ENCODE measurements at places on chromosomes 1 and 21.
A peak's percentile ranks its signal among the peaks of the same experiment; 100 is the strongest.

DNA sequence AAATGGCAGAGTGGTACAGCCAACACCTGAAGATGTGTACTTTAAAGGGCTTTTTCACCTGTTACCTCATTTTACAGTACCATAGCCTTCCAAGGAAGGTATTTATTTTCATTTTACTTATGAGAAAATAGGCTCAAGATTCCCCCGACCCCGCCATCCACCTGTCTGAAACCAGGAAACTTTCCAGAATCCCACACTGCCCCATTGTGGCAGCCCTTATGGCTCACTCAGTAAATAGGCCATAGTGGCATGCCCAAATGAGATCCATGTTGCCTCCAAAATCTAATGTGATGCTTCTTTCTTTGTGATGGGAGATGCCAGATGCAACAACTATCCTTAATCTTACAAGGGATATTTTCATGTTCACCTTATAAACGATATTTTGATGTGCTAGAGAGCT, 97.8 kb downstream of the EBNA1BP2 start:
- DNase-seq, result no peak

GRCh38 chr1:161483361-161483760, 21.9 kb upstream of the FCGR2A start:
- no peak for DNase-seq

DNA sequence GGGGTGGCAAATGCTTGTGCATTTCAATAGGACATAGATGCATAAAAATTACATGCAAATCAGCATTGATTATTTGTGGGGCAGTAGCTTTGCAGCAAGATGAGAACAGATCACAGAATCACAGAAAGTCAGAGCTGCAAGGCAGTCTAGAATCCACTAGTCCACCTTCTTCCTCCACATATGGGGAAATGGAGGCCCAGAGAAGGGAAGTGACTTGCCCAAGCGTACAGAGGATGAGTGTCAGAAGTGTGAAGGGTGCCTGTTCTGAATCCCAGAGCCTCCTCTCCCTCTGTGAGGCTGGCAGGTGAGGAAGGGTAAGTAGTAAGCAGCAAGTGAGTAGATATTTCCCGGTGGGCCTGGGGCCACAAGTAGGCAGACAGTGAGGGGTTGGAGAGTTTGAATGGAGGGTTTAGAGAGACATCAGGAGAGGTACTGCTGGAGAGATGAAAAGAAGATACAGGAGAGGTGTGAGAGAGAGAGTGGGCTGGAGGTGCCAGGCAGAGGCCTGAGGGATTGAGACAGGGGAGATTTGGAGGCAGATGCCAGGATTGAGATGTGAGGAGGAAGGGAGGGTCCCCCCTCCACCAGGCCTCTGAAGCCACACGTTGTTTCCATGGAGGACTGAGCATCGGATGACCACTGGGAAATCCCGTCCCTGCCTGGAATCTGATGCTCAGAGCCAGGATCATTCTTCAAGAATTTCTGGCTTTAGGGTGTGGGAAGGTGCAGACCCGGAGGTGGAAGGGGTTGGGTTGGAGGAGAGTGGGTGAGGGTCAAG, 4.8 kb upstream of the MYOG start:
- DNase-seq, result no peak

- DNase-seq, result no peak
Measured at GRCh38 chr1:28329395-28330153, 734 bp downstream of the MED18 start.

DNA sequence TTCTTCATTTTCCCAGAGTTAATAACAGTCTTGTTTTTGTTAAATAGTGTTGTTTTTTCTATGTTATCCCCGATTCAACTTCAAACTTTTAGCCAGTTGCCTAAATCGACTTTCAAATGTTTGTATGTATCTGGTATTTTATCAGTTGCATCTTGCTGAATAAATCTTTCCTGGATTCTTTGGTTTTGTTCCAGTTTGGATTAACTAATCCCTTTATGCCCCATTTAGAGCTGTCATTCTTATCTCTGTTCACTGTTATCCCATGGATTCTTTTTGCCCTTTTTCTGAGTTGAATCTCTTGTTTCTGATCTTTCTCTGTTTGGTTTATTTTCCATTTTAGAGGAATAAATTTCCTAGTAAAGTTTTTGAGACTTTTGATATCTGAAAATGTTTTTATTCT, 31.1 kb upstream of the PTCH2 start:
- no peak for DNase-seq

GRCh38 chr1:155522069-155522468, 40.5 kb downstream of the ASH1L start:
- no peak for DNase-seq

GRCh38 chr21:44991538-44992483, 52.0 kb downstream of the SLX9 start:
- DNase-seq, result no peak

GRCh38 chr1:206136241-206136640, 19.1 kb upstream of the AVPR1B start:
- DNase-seq, result peak; percentile 9

- DNase-seq, result no peak
Measured at GRCh38 chr1:53527368-53527767, 68.2 kb downstream of the DMRTB1 start.

- no peak for DNase-seq
Measured at GRCh38 chr1:158087320-158087927, 93.3 kb upstream of the CD1D start.

GRCh38 chr1:58815069-58815685, 31.3 kb upstream of the JUN start:
- DNase-seq, result no peak

GRCh38 chr1:32208891-32209328, at the start of gene DCDC2B:
Gene DCDC2B (plus strand): TSS chr1:32209089. CDS start chr1:32209094, 5 bp downstream.
- DNase-seq, result peak; percentile 92

DNA sequence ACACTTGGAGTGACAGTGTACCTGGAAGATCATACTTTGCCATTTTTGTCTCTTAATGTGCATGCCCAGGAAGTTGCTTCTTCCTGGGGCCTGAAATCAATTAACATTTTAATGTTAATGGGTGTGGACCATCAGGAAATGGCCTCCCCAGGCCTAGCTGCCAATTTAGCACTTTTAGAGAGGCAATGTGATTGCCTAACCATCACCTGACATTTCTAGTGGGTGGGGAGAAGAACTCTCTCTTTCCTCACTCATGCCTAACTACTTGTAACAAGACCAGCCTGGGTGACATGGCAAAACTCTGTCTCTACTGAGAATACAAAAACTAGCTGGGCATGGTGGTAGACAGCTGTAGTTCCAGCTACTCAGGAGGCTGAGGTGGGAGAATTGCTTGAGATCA, 549.0 kb upstream of the RGS18 start:
- no peak for DNase-seq

Data from NCI-H1436 (cell line).